Substantia nigra (tissue), 51 donors: ENCODE measurements at places on chromosomes 11 and 22.

DNA sequence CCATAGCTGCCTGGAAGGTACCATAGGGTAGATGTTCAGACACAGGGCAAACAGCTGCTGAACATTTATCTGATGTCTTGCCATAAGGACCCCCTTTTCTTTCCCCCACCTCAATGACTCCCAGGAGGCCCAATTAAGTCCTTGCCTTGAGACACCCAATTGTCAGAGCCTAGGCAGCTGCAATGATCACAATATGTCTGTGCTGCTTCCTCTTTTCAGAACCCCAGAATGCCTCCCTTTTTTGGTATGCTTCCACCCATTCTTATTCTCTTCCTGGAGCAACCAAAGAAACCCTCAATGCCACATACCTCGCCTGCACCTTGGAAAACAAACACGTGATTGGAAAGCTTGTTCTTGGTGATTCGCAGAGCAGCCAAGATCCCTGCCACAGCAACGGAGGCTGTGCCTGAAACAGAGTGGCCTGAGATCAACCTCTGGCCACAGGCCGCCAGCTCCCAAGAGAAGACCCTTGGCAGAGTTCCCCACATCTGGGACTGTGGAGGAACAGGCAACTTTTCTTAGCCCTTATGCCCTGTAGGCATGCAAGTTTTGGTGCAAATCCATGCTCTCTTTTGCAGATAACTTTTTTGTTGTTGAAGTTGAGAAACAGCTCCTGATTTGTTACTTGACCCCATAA lies 75.4 kb downstream of the CCDC81 start:
- no peak for DNase-seq

DNA sequence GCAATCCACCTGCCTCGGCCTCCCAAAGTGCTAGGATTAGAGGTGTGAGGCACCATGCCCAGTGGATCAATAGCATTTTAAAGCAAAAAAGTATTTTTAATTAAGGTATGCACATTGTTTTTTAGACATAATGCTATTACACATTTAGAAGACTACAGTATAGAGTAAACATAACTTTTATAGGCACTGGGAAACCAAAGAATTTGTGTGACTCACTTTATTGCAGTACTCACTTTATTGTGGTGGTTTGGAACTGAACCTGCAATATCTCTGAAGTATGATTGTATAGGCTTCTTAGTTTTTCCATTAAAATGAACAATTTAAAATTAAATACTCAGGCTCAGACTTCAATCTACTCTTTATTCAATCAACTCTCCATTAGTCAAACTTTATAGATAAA lies 17.5 kb upstream of the CD3E start:
- DNase-seq = no peak

DNA sequence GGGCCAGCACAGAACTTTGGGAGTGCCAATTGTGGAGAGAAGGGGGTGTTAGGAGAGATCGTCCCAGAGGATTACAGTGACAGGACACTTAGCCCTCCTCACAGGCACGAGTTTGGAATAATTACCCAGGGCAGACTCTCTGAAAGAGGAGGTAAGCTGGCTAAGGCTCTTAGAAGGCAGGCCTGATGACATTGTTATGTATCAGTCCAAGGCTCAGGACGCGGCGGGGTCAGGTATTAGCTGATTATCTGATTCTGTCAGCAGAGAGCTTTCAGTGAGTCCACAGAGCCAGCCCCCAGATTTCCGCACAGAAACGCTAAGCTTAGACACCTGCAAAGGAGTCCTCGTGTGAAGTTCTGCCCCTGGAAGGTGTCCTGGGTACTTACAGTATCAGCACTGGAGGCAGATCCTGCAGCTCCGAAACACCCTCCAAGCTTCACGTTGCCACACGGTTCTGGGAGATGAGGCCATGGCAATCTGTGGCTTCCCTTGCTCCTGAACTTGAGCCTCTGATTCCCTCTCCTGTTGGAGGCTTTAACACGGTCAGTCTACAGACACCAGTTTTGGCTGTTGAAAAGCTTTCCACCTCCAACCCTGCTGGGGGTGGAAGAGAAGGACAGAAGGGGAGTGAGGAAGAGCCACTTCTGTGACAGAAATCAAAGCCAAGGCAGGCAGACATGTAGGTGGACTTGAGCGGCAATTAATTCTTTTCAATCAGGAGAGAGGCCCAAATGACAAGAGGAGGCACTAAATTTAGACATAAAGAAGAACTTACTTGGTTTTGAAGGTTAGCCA lies 123.6 kb upstream of the CADM1 start:
- DNase-seq = no peak

DNA sequence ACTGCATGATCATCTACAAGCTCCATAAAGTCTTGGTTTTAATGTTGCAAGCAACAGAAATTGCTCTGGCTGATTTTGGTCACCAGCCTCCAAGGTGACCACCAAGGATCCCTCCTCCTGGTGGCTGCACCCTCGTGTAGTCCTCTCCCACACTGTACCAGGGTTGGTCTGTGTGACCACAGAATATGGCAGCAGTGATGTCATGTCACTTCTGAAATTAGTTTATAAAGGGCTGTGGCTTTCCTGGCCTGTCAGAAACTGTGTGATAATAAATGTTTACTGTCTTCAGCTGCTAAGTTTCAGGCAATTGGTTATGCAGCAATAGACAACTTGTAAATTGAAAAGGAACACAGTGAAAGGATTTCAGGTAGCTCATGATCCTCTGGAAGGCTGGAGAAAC lies 5.3 kb upstream of the PRDM11 start:
- DNase-seq = no peak

DNA sequence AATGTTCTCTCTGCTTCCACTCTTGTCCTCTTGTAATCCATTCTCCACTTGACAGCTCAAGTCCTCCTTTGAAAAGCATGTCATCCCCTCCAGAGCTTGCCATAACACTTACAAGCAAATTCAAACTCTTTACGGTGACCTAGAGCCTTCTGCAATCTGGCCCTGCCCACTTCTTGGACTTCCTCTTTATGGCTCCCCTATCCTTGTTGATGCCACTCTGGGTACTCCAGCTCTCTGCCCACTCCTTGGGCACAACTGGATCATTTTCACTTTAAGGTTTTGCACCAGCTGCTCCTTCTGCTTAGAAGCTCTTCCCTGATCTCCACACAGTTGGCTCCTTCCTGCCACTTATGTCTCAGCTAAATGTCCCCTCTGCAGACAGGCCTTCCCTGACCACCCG lies 217.9 kb downstream of the DSCAML1 start:
- DNase-seq = no peak

DNA sequence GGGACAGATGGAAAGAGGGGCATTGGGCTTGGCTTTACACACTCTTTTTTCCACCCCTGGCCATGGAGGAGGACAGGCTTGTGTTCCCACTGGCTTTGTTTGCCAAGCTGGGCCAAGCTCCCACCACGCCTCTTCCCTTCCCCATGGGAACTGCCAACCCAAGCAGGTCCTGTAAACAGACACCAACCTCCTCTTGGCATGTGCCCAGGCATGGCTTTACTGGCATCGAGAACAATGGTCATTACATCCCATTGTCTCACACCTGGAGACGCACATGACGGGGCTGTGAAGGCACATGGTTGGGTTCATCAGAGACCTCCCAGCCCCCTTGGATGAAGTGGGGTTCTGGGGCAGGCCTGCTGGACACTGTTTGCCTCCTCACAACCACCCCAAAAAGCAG lies 11.7 kb downstream of the SEC14L3 start:
- DNase-seq = no peak

DNA sequence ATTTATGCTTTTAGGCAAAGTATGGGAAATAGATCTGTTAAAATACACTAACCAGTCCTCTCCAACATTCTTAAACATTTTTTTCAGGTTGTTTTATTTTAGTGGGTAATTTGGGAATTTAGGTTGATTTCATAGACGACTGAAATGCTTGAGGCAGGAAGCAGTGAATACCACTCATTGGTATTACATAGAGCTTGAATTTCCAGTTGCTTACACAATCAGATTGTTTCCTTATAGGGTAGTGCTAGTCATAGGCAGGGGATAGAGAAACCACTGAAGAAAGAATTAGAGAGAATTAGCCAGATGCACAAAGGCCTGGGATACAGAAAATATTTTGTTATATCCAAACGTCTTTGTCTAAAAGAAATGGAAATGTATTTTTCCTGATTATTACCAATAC lies 23.9 kb upstream of the LYVE1 start:
- no peak for DNase-seq

DNA sequence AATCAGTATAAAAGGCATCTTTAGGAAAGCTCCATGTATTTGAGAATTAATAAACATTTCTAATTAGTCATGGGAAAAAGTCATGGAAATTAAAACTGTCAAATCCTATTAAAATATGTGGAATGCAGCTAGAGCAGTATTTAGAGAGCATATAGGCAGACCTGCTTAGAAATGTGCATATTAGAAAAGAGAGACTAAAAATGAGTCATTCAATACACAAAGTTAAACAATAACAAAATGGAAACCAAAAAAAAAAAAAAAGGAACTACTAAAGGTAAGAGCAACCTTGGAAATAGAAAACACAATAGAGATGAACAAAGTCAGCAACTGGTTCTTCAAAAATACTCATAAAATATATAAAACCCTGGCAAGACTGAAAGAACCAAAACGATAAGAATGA lies 59.7 kb upstream of the RASSF10 start:
- no peak for DNase-seq

GRCh38 chr11:126418887-126419286 lies 63.4 kb downstream of the ST3GAL4 start:
- no peak for DNase-seq
